ENCODE measurements at places on chromosomes 3 and 15.

GRCh38 chr3:141454906-141455602 lies 31.8 kb upstream of the RASA2 start:
- no peak for DNase-seq

- no peak for DNase-seq
These were observed 1010.9 kb downstream of the NTRK3 start for GRCh38 chr15:87245592-87245991.

GRCh38 chr3:4988983-4989834 lies 10.0 kb downstream of the BHLHE40 start:
- DNase-seq = no peak

DNA sequence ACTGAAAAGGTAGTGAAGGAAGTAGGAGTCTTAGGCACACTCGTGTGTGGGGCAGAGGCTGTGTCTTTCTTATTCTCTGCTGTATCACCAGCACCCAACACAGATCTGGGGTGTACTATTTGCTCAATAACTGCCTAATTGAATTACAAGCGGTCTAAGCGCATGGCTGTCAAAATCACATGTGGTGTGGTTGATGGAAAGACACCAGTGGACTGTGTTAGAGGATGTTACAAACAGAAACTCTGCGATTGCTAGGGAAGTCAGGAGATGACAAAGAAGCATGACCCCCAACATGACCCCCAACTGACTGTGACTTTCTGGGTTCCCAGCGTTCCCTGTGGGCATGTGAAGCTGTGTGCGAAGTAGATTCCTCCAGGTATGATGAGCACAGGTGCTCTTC lies 32.0 kb downstream of the ATG7 start:
- DNase-seq = no peak

GRCh38 chr15:77508541-77509243 lies 88.0 kb downstream of the HMG20A start:
- DNase-seq = no peak

Measured in activated naive CD4-positive, alpha-beta T cell (primary cell).